Tracheal epithelial cell (primary cell): ENCODE measurements at places on chromosomes 2 and 18. TPM values are rescaled to one million over a fixed set of nuclear protein-coding genes. Genes with fewer than 3 reads are reported as not detected.

Gene SNTG2
- not detected in 2 replicates for total RNA-seq

Gene TLX2
- not detected in 2 replicates for total RNA-seq

Gene ME2
- total RNA-seq, result 48.0 and 64.6 TPM in 2 replicates

Gene IL37
- not detected in 2 replicates for total RNA-seq

Gene DIPK1C
- not detected in 2 replicates for total RNA-seq

Gene SELENOI
- 26.0 and 39.6 TPM in 2 replicates for total RNA-seq

Gene DYNAP
- total RNA-seq, result not detected in 2 replicates

Gene DSG2
- 136 and 189 TPM in 2 replicates for total RNA-seq
